K562 (cell line): ENCODE measurements at places on chromosomes 6 and 20. TPM values are rescaled to one million over a fixed set of nuclear protein-coding genes. Genes with fewer than 3 reads are reported as not detected.

- no peak for DNase-seq
- peaks cover 54% of the 10 kb centered on the region for H3K4me1 ChIP-seq
- H3K27me3 ChIP-seq = no peaks in the 10 kb centered on the region
- H3K4me3 ChIP-seq = no peak overlapping the region
Observed at GRCh38 chr6:20200761-20201630, 11.3 kb downstream of the MBOAT1 start.

DNA sequence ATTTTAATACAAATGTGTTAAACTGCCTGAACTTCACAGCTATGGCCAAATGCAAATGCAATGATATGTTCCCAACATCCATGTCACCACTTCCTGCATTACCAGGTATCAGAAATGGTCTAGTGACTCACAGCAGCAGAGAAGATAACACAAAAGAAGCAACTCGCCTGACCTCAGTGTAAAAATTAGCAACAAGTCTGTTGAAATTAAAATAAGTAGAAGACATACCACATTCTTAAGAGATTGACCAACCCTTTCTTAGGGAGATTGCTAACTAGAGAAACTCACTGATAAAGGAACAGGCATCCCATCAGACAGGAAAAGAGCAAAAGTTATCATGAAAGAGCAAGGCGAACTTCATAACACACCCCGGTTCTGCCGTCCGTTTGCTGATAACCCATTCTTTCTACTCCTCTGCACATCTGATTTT lies 45.1 kb downstream of the RNASET2 start:
- H3K4me3 ChIP-seq = no peak overlapping the region
- H3K4me1 ChIP-seq = peaks cover 3% of the 10 kb centered on the region; the same call in 1 of the 2 replicates
- H3K27ac ChIP-seq = peak overlapping the region; percentile 60; the same call in 2 of the 3 replicates
- H3K27me3 ChIP-seq = no peaks in the 10 kb centered on the region; the same call in 2 of the 3 replicates
- peak; percentile 51 for DNase-seq

DNA sequence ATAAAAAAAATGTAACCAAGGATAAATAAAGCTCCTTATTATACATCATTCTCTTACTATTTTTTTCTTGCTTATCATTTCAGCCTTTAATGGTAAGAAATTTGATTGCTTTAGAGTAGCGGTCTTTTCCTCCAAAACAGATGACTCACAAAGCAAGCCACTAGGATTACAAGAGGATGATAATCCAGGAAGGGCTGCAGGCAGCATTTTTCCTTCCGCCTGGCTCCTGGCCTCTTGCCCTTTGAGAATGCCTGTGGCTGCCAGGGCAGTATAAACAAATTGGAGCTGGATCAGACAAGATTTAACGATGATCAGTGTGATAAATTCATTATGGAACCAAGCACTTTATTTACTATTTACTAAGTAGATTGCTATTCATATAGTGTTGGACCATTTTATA lies 9.7 kb upstream of the FBXL4 start:
- no peak for DNase-seq
- no peaks in the 10 kb centered on the region for H3K27me3 ChIP-seq
- no peaks in the 10 kb centered on the region for H3K4me1 ChIP-seq
- no peaks in the 10 kb centered on the region for H3K36me3 ChIP-seq
- no peak overlapping the region for H3K27ac ChIP-seq

DNA sequence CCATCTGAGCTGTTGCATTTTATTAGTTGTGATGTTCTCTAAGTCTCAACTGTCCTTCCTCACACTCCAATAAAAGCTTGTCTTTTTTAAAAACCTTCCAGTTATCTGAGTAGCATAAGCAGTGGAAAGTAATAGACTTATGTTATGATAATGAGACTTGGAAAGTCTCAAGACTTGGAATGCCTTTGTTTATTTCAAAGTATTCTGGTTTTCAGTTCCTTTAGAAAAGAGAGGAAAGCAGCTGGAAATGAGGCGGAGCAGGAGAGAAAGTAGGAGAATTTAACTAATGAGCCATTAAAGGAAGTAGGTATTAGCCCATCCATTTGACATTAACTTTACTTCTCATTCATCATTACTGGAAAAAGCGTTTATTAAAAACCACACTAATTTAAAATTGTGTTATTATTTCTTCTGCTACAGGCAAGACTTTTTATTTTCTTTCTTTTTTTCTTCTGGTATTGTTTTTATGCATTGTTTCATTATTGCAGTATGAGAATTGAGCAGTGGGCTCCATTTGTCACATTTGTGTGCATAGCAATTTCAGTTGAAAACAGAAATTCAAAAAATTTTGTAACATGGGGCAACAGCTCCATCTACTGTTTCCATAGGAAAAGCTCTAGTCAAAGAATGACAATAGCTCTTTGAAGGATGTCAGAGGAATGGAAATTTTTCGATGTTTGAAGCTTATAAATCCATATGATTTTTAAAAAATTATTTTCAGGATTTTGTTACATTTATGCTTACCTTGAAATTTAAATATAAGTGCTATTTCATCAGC lies 194.8 kb downstream of the COL9A1 start:
- no peak overlapping the region for H3K27ac ChIP-seq
- H3K4me1 ChIP-seq = no peaks in the 10 kb centered on the region
- no peaks in the 10 kb centered on the region for H3K36me3 ChIP-seq
- H3K27me3 ChIP-seq = no peaks in the 10 kb centered on the region

Gene LTA
- not detected in 2 replicates for polyA plus RNA-seq

Gene SHLD1
- polyA plus RNA-seq = 7.3 and 8.4 TPM in 2 replicates

GRCh38 chr20:6231556-6231955 lies 108.7 kb upstream of the FERMT1 start:
- H3K36me3 ChIP-seq = no peaks in the 10 kb centered on the region
- no peaks in the 10 kb centered on the region for H3K27me3 ChIP-seq
- no peak for DNase-seq
- no peak overlapping the region for H3K27ac ChIP-seq
- H3K4me3 ChIP-seq = no peak overlapping the region

- H3K36me3 ChIP-seq = peaks cover 58% of the 10 kb centered on the region
- no peak overlapping the region for H3K4me3 ChIP-seq
Observed at GRCh38 chr6:127291495-127291894, 24.8 kb downstream of the RNF146 start.

DNA sequence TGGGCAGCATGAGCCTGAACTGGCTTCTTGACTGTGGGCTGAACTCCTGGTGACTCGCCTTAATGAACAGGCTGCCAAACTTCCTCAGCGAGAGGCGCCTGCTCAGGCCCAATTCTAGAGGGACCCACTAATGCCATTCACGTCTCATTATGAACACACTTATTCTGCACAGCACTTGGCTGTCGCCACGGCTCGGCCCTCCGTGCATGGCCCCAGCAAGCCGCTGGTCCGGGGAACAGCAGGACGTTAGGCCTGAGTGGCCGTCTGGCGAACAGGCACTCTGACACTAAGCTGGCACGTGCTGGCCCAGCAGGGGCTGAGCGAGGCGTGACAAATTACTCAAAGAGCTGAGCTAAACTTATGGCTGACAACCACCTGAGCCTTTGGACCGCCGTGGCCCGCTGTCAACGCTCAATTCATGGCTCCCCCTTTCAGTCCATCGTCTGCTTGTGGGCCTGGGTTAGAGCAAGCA lies 45.9 kb downstream of the INSM1 start:
- no peaks in the 10 kb centered on the region for H3K36me3 ChIP-seq
- no peak for DNase-seq
- no peaks in the 10 kb centered on the region; the same call in 2 of the 3 replicates for H3K27me3 ChIP-seq
- no peaks in the 10 kb centered on the region for H3K4me1 ChIP-seq
- H3K4me3 ChIP-seq = no peak overlapping the region

Gene POU5F1
- not detected in 2 replicates for polyA plus RNA-seq

DNA sequence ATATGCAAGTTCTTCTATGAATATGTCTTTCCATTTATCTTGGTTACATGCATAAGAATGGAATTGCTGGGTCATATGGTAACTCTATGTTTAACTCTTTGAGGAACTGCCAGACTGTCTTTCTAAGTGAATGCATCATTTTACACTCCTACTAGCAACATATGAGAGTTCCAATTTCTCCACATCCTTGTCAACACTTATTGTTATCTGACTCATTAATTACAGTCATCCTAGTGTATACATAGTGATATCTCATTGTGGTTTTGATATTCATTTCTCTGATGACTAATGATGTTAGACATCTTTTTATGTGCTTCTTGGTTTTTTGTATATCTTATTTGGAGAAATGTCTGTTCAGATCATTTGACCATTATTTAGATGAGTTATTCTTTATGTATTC lies 96.7 kb upstream of the LAMP5 start:
- H3K4me3 ChIP-seq = no peak overlapping the region
- no peaks in the 10 kb centered on the region for H3K4me1 ChIP-seq
- no peak for DNase-seq
- no peaks in the 10 kb centered on the region for H3K27me3 ChIP-seq
